Stromal cell of bone marrow (primary cell): ENCODE measurements at places on chromosomes 6 and 20.

DNA sequence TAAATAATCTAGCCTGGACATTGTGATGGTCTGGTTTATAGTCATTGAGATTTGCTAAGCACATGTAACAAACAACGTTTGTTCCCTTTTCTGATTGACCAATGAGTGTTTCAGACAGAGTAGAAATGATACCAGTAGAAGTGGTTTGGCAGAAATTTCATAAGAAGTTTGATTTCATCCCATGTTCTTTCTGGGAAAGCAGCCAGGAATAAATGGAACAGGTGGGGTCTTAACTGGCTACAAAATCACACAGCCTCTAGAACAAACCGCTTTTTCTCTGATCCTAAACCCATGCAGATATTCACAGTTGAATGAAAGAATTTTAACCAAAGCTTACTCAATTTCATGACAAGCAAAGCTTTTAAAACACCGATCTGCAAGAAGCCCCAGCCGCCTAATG lies 227.5 kb downstream of the UST start:
- no peak for DNase-seq

- no peak for DNase-seq
Measured at GRCh38 chr6:160051390-160051789, 70.2 kb upstream of the SLC22A1 start.

- no peak for DNase-seq
Measured at GRCh38 chr20:37758332-37758731, 64.5 kb downstream of the CTNNBL1 start.

GRCh38 chr6:111757342-111757741 lies 115.9 kb downstream of the FYN start:
- peak; percentile 57 for DNase-seq
